Sciatic nerve (tissue), 2 donors: ENCODE measurements at places on chromosomes 2 and 18. TPM values are rescaled to one million over a fixed set of nuclear protein-coding genes. Genes with fewer than 3 reads are reported as not detected.

GRCh38 chr2:232341739-232342126, 36.8 kb upstream of the ALPP start:
- peak; percentile 14 for DNase-seq

GRCh38 chr18:69400976-69401225, 213 bp downstream of the DOK6 start:
- no peak for DNase-seq

DNA sequence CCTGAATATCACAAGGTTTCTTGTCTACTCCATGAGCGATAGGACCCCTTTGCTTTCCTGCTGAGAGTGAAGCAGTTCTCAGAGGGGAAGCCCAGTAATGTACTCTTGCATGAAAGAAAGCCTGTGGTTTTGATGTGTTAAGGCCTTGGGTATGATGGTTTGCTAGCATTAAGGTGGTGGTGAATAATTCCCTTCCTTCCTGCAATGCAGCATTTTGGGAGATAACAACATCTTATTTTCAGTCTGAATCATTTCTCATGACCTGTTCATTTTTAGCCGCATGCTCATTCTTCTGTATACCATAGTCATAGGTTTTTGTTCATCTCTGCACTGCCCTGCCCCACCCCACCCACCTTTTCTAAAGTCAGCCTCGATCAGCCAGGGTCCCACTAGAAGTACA, 66.2 kb downstream of the HNMT start:
- DNase-seq, result no peak

DNA sequence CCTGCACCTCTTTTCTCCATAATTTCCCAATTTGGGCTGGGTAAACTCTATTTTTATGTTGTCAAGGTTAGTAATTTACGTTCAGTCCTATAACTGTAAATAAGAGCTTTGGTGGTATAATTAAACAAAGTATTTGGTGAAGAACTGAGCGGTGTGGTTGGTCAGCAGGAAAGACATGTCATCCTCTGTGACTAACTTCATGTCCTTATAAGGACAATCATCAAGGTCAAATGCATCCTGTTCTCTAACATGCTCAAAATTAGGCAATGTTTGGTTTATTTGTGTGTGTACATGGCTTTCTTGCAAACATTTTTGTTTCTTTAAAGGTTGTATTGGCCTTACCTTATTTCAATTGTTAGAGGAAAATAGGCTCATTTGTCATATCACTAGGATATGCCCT, 121.5 kb upstream of the NABP1 start:
- no peak for DNase-seq

The MFSD2B gene
- total RNA-seq, result 0.67 TPM

The PRKAG3 gene
- total RNA-seq, result 0.49 TPM

The PLEKHM3 gene
- total RNA-seq, result 23.8 TPM

The PTPRN gene
- 0.58 TPM for total RNA-seq

The FAM237A gene
- not detected for total RNA-seq
